ENCODE measurements at places on chromosomes 16 and 17.

DNA sequence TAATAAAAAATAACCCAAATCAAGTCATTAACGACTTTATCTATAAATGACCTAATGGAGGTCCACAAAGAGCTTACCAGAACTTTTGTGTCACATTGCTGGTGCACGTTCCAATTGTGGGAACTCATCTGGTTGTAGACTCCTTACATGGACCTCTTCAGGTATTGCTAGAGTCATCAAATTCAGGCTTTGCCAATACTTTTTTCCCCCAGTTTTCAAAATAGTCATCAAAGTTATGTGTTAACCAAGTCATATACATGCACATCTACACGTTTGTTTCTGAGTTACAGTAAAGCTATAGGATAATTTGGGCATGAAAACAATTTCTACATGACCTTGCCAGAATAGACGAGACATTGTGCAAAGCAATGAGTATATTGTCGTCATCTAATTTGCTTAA, 76.2 kb upstream of the ADAMTS18 start:
- DNase-seq: no peak

GRCh38 chr17:3557768-3558583, at the start of gene TRPV3:
TSS of gene TRPV3 (minus strand) at chr17:3557812. CDS start at chr17:3554850, 2,962 bp downstream.
- no peak for DNase-seq

GRCh38 chr17:43216762-43217613, 5.3 kb downstream of the TMEM106A start:
- no peak for DNase-seq

DNA sequence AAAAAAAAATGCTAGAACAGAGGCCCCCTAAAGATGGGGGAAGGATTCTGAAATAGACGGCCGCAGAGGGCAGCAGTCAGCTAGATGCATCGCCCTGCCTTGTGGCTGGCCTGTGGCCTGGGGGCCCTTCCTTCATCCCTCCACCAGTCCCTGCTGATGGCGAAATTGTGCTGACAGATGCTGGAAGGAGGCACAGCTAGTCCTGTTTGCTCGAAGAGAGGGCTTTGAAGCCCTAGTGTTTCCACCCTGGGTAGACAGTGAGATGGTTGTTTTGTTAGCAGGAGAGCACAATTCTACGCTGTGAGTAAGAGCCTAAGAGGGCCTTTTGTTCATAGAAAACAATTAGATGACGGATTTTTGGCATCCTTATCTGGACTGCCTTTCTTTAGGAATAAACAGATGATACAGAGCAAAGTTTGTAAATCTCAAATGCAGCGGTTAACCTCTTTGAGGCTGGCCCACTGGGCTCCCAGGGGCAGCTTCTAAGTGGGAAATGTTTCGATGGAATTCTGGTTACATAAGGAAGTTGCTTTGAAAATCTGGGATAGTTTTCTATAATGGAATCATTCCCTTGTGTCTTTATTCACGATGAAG, 23.0 kb downstream of the VPS35L start:
- no peak for DNase-seq

- DNase-seq: no peak
These were observed 231.5 kb downstream of the CCDC182 start for GRCh38 chr17:57513569-57513968.

GRCh38 chr16:78745108-78746019, 645.9 kb downstream of the WWOX start:
- no peak for DNase-seq

- DNase-seq: no peak
These were observed 16.5 kb upstream of the EEF2K start for GRCh38 chr16:22189473-22190080.

GRCh38 chr17:47774331-47774730, 41.3 kb downstream of the TBX21 start:
- no peak for DNase-seq

DNA sequence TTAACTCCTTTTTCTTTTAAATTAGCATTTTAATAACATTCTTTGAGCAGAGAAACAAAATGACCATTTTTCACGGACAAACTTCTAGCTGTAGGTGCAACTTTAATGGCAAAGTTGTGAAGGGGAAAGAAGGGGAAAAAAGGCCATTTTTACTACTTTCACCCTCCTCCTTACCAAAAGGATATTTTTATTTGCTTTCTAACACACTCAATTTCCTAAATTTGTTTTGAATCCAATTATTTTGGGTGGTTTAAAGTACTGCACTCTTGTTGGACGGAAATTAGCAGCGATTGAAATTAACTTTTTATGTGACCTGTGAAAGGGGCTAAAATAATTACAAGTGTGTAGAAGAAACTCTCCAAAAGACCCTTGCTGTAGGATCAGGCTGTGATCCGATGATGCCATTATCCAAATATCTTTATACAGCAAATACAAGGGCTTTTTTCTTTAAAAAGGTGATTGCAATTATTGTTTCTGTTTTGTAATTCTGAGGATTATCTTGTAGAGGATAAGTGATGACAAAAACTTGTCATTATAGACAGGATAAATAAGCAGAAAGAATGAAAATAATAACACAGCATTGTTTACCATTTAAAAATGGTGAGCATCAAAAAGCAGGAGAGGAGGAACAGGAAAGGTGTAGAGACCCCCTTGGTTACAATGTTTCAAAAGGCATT, 42.4 kb downstream of the SNX11 start:
- DNase-seq: no peak

GRCh38 chr17:32536736-32537643, 50.2 kb downstream of the CDK5R1 start:
- DNase-seq: no peak

GRCh38 chr17:68437979-68438822, 19.1 kb downstream of the WIPI1 start:
- no peak for DNase-seq

- no peak for DNase-seq
These were observed 1299.4 kb downstream of the TP53TG3F start for GRCh38 chr16:34758835-34759234.

- no peak for DNase-seq
These were observed 46.6 kb upstream of the SLC38A10 start for GRCh38 chr17:81341516-81342268.

- no peak for DNase-seq
These were observed 37.1 kb upstream of the SLC25A19 start for GRCh38 chr17:75326226-75326848.

DNA sequence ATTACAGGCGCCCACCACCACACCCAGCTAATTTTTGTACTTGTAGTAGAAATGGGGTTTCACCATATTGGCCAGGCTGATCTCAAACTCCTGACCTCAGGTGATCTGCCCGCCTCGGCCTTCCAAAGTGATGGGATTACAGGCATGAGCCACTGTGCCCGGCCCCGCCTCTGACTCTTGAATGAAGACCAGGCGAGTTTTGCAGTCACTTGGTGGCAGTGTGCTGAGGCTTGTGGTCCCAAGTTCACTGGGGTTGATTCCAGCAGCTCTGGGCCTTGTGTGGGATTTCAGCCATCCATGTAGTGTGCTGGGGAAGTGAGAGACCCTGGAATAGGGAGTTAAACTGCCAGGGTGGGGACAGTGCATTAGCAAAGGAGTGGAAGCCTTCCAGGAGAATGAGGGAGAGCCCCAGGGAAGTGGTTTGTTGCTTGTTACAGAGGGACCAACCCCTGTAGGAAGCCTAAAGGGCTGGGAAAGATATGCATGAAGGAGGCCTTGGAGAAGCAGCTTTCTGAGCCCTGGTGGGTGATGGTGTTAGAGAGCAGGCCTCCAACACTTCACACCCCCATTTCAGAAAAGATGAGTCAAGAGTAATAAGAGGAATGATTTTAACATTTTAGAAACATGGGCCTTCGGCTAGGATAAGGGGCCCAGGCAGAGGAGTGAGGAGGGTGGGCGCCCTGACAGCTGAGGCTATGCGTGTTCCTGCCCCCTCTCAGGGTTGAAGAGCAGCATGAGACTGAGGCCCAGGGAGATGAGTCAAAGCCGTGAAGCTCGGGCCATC, 14.5 kb downstream of the PSKH1 start:
- no peak for DNase-seq

GRCh38 chr16:85151079-85151602, 38.9 kb upstream of the CIBAR2 start:
- no peak for DNase-seq

- DNase-seq: no peak
These were observed 229.7 kb upstream of the RPL38 start for GRCh38 chr17:73973586-73974409.

- peak; percentile 53 for DNase-seq
These were observed 26.5 kb upstream of the NF1 start for GRCh38 chr17:31068291-31068690.

GRCh38 chr17:81223762-81224130, 981 bp upstream of the CEP131 start:
- no peak for DNase-seq

DNA sequence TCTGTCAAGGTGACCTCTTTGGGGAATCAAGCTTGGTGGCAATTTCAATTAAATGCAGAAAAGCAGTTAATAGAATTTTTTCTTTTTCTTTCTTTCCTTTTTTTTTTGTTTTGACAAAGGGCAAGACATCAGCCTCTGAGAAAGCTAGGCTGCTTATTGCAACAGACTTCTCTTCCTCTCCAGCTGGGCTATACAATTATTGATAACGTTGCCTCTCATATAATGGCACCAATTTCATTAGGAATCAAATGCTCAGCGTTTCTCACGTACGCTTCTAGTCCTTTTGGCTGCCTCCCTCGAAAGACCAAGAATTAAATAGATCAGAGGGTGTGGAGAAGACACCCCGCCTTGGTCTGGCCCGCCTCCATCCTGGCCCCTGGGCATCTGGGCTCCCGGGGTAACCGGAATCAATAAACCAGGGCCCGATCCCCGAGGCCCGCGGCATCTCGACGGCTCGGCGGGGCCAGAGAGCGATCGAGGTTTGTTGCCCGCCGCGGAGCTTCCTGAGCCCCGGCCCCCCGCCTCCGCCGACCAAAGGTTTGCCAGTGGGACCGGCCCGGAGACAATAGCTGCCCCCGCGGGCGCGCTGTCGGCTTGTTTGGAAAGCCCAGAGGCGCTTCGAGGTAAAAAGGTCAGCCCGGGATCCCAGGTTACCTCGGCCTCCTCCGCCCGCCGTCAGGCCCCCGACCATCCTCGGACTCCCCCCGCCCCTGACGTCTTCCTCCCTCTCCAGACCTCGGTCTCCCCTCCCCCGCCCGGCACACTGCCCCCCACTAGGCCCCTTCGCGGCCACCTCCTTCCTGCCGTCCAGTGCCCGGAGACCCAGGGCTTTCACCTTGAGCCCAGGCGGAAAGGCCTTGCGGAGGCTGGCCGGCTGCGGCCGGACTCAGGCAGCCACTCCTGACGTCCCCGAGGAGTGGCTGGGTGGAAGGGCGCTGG, 3.9 kb downstream of the HOXB1 start:
- DNase-seq: no peak

- no peak for DNase-seq
These were observed 21.5 kb upstream of the RFFL start for GRCh38 chr17:35084987-35085386.

- no peak for DNase-seq
These were observed 26.9 kb downstream of the ELAC2 start for GRCh38 chr17:12990926-12991325.

- no peak for DNase-seq
These were observed 109.1 kb downstream of the PRKCA start for GRCh38 chr17:66411520-66411919.

GRCh38 chr17:61064087-61064951, 335.3 kb upstream of the TBX2 start:
- no peak for DNase-seq

DNA sequence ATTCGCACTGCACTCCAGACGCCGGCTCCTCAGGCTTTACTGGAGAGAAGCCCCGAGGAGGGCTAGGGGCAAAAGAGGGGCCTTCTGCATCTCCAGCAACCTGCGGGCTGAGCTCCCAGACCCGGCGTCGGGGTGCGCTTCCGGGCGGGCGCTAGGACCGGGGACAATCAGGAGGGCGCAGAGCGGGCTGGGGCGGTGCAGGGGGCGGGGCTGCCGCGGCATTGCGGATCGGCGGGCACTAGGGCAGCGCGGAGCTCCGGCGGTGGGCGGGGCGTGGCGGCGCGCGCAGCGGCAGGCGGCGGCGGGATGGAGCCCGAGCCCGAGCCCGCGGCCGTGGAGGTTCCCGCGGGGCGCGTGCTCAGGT, at the start of gene TSEN54:
Gene TSEN54 (plus strand): TSS at position 274 of the 364 bp plus-strand sequence. CDS start 33 bp downstream, at position 307.
- peak; percentile 96 for DNase-seq

- DNase-seq: no peak
These were observed 86.6 kb upstream of the DNAH9 start for GRCh38 chr17:11511696-11512095.

DNA sequence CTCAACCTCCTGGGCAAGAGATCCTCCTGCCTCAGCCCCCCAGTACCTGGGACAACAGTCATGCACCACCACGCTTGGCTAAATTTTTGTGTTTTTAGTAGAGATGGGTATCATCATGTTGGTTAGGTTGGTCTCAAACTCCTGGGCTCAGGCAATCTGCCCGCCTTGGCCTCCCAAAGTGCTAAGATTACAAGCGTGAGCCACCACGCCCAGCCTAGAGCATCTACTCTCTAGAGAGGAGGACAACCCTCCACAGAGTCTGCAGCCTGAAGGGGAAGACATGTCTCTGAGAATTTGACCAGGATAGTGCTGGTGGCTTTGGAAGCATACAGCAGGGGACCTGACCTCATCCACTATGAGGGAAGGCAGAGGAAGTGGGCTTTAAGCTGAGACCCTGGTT, 4.7 kb upstream of the GRB2 start:
- DNase-seq: no peak

GRCh38 chr17:7478276-7479212, 887 bp downstream of the ZBTB4 start:
- no peak for DNase-seq

DNA sequence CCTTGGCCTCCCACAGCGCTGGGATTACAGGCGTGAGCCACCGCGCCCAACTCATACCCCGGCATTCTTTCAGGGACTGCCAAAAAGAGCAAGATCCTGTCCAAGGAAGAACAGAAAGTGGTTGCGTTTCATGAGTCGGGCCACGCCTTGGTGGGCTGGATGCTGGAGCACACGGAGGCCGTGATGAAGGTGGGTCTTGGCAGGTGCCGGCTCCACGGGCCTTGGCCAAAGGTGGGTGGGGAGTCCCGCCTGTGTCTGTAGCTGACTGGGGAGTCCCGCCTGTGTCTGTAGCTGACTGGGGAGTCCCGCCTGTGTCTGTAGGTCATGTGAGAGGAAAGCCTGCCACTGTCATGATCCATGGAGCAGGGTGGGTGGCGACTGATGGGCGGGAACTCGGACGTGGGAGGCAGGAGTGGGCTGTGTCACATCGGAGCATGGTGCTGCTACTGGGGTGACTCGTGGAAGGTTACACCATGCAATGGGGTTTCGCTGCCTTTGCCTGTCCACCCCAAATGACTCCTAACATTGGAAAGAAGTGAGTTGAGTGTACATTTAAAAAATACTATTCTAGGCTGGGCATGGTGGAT, 10.0 kb upstream of the RPL13 start:
- DNase-seq: no peak

GRCh38 chr16:84606081-84606875, 11.6 kb downstream of the COTL1 start:
- DNase-seq: no peak

Measured in HEK293T (cell line).